Posterior vena cava (tissue), 2 donors: ENCODE measurements at places on chromosomes 2 and 18. TPM values are rescaled to one million over a fixed set of nuclear protein-coding genes. Genes with fewer than 3 reads are reported as not detected.

Gene TUBB8B
- not detected for total RNA-seq

Gene RAB17
- total RNA-seq: 2.0 TPM

Gene G6PC2
- total RNA-seq: not detected

Gene GREB1L
- 1.0 TPM for total RNA-seq

Gene EFHD1
- 42.2 TPM for total RNA-seq

Gene THSD7B
- 0.76 TPM for total RNA-seq

Gene AGXT
- not detected for total RNA-seq

Gene DNMT3A
- 25.9 TPM for total RNA-seq

Gene GPR45
- total RNA-seq: not detected

Gene MAP3K19
- not detected for total RNA-seq

Gene SUCLG1
- 49.6 TPM for total RNA-seq

Gene ERMN
- total RNA-seq: 0.52 TPM

Gene SLC40A1
- 43.8 TPM for total RNA-seq

Gene VAMP8
- total RNA-seq: 54.9 TPM
